Heart right ventricle (tissue), 16 donors: ENCODE measurements at places on chromosomes 7 and 10. TPM values are rescaled to one million over a fixed set of nuclear protein-coding genes. Genes with fewer than 3 reads are reported as not detected.

C10orf67 gene
- total RNA-seq: 0.27 TPM

ANKRD1 gene
- 1,390 TPM for total RNA-seq

GRCh38 chr10:49171326-49172060 is 16.7 kb downstream of the TMEM273 start:
- no peaks in the 10 kb centered on the region for H3K27me3 ChIP-seq
- DNase-seq: no peak
- no peak overlapping the region for H3K27ac ChIP-seq
- H3K4me3 ChIP-seq: no peak overlapping the region

GRCh38 chr10:119663866-119664698 is 12.9 kb downstream of the BAG3 start:
- no peak for DNase-seq
- H3K4me1 ChIP-seq: peaks cover 95% of the 10 kb centered on the region
- H3K4me3 ChIP-seq: peak overlapping the region; percentile 12
- peak overlapping the region; percentile 58 for H3K27ac ChIP-seq
- H3K27me3 ChIP-seq: no peaks in the 10 kb centered on the region

DNA sequence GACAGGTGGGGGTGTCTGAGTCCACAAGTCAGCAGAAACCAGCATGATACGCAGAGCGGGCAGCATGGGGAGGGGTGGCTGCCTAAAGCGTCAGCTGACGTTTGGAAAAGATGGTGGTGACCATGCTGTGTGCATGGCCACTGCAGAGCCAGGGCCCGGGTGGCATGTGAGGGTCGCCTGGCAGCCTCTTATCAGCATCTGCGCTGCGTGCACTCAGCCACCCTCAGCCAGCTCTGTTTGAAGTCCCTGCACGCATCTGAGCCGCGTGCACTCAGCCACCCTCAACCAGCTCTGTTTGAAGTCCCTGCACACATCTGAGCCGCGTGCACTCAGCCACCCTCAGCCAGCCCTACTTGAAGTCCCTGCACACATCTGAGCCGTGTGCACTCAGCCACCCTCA is 61.5 kb downstream of the WDR37 start:
- H3K4me3 ChIP-seq: no peak overlapping the region
- DNase-seq: no peak
- H3K36me3 ChIP-seq: peaks cover 96% of the 10 kb centered on the region
- no peak overlapping the region for H3K27ac ChIP-seq

DNA sequence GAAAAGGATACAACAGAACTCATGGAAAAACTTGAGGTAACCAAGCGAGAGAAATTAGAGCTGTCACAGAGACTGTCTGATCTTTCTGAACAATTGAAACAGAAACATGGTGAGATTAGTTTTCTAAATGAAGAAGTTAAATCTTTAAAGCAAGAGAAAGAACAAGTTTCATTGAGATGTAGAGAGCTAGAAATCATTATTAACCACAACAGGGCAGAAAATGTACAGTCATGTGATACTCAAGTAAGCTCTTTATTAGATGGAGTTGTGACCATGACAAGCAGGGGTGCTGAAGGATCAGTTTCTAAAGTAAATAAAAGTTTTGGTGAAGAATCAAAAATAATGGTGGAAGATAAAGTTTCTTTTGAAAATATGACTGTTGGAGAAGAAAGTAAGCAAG is 62.1 kb downstream of the AKAP9 start:
- H3K4me1 ChIP-seq: no peaks in the 10 kb centered on the region
- H3K4me3 ChIP-seq: no peak overlapping the region
- H3K27ac ChIP-seq: no peak overlapping the region
- H3K27me3 ChIP-seq: no peaks in the 10 kb centered on the region
- no peaks in the 10 kb centered on the region for H3K36me3 ChIP-seq
- no peak for DNase-seq
